ENCODE measurements at places on chromosomes 12 and 14.
A peak's percentile ranks its signal among the peaks of the same experiment; 100 is the strongest.

DNA sequence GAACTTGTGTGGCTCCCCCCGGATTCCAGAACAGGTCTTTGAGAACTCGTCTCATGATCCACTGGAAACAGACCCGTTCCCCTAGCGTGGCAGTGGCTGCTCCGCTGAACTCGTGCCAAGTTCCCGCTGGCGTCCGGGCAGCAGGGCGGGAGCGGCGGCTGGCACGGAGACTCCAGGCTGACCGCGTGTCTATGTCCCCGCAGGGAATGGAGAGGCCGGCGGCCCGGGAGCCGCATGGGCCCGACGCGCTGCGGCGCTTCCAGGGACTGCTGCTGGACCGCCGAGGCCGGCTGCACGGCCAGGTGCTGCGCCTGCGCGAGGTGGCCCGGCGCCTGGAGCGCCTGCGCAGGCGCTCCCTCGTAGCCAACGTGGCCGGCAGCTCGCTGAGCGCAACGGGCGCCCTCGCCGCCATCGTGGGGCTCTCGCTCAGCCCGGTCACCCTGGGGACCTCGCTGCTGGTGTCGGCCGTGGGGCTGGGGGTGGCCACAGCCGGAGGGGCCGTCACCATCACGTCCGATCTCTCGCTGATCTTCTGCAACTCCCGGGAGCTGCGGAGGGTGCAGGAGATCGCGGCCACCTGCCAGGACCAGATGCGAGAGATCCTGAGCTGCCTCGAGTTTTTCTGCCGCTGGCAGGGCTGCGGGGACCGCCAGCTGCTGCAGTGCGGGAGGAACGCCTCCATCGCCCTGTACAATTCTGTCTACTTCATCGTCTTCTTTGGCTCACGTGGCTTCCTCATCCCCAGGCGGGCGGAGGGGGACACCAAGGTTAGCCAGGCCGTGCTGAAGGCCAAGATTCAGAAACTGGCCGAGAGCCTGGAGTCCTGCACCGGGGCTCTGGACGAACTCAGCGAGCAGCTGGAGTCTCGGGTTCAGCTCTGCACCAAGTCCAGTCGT lies 1.5 kb downstream of the APOLD1 start:
- DNase-seq = peak; percentile 91

GRCh38 chr14:95815226-95815690 lies 61.4 kb upstream of the TUNAR start:
- no peak for DNase-seq

GRCh38 chr12:28180786-28181185 lies 9.5 kb upstream of the CCDC91 start:
- no peak for DNase-seq

DNA sequence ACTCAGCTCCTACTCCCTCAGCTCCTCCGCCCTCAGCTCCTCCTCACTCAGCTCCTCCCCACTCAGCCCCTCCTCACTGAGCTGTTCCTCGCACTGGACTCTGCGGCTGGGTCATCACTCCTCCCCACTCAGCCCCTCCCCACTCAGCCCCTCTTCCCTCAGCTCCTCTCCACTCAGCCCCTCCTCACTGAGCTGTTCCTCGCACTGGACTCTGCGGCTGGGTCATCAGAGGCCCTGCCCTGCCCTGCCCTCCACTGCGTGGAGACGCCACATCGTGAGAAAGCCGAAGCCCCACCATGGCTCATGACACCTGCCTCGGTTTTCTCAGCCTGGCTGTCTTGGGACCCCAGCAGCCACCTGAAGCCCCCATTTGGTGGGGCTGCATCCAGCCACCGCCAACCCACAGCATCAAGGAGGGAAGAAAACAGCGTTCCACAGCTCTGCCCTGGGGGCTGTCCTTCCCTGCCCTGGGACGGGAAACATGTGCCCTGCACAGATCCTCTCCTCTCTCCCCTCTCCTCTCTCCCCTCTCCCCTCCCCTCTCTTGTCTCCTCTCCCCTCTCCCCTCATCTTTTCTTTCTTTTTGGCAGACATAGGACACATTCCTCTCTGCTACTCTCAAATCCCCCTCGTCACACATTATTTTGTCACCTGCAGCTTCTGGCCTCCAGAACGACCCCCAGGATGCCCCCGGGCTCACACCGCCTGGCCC lies 17.7 kb downstream of the NOC4L start:
- DNase-seq = no peak

- DNase-seq = no peak
These were observed 55.2 kb downstream of the FOS start for GRCh38 chr14:75333606-75334548.

- DNase-seq = no peak
These were observed 617.3 kb downstream of the RPL10L start for GRCh38 chr14:46034305-46034704.

DNA sequence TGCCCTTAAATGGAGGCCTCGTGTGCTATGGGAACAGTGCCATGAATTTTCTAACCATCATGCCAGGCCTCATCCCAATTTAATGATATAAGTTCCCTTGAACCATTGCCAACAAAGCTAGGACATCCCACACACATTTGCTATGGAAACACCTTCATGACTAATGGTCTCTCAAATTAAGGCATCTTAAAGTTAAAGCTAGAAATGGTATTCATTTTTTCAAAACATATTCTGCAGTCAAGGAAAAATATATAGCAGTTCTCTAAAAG lies 117.3 kb downstream of the BTG1 start:
- no peak for DNase-seq

DNA sequence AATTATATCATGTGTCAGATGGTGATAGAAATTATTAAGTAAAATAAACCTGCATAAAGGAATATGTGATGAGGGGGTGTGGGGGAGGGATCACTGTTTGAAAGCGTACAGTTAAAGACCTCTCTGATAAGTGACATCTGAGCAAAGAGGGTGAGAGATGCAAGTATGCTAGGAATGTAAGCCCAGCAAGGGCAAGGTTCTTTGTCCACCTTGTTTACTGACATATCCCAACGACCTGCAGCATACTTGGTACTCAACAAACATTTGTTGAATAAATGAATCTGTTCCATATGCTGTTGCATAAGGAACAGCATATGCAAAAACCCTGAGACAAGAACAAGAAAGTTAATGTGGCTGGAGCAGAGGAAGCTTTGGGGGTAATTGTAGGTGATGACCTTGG lies 12.0 kb upstream of the MDM1 start:
- no peak for DNase-seq

- no peak for DNase-seq
These were observed 151.9 kb upstream of the NRXN3 start for GRCh38 chr14:78018283-78018682.

DNA sequence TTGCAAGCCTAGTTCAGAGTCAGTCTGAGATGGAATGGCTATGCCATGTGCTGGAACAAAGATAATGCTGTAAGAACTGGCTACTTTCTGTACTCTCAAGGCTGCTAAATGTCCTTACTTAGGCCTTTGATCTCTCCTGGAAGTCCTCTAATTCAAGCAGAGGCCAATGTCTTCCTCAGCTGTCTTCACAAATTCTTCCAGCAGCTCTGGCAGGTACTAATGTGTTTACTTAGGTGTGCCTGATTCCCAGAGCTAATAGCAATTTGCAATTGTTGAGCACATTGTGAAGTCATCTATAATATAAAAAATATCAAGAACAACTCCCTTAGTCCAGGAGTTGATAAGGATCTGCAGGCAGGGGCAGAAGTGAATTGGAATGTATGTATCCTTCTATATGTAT lies 3.8 kb upstream of the MYF5 start:
- no peak for DNase-seq

DNA sequence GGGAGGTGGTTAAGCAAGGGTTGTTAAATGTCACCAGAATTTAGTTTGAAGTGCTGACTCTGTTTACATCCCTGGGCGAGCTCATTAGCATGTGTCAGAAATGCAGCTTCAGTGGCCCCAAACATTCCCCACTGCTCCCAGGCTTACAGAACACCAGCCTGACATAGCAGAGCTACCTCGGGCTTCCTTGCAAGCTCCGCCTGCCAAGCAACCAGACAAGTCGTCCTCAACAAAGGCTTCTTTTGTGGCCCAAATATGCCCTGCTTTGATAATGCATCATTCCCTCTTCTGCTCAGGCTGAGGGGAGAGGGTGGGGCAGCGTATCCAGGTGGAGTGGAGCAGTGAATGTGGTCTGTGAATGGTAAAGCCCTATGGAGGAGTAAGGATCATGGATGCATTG lies 28.0 kb downstream of the ERH start:
- DNase-seq = no peak

DNA sequence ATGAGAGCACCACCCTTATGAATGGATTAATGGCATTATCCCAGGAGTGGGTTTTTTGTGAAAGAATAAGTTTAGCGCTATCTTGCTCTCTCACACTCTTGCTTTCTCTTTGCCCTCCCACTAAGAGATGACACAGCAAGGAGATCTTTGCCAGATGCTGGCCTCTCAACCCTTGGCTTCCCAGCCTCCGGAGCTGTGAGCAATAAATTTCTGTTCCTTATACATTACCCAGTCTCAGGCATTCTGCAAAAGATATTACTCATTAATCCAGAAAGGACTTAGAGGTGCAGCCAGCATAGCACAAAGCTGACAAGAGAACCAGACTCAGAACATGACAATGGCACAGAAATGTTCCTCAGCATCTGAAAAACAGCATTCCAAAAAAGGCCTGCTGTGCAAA lies 190.6 kb downstream of the ITPR2 start:
- DNase-seq = no peak

- no peak for DNase-seq
These were observed 32.6 kb downstream of the SLC35F4 start for GRCh38 chr14:57833323-57833722.

- no peak for DNase-seq
These were observed 85.4 kb downstream of the KCNMB4 start for GRCh38 chr12:70451528-70451927.

GRCh38 chr14:35331605-35332516 lies 39.7 kb downstream of the PSMA6 start:
- DNase-seq = peak; percentile 93

DNA sequence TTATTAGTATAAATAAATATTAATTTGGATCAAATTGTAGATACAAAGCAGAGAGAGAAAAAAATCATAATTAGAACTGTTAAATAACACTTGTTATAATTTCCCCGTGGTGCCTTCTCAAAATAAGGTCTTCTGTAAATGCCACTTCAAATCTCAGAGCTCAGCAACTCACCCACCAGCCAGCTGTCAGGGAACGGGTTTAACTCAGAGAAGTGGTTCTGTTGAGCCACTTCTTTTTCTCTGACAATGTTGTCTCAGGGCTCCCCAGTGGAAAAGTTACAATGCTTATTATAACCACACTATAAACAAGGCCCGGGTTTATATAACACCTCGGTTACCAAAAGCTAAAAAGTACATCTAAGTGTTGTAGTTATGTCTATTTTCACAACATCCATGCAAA lies 452.6 kb downstream of the GLT1D1 start:
- DNase-seq = no peak

DNA sequence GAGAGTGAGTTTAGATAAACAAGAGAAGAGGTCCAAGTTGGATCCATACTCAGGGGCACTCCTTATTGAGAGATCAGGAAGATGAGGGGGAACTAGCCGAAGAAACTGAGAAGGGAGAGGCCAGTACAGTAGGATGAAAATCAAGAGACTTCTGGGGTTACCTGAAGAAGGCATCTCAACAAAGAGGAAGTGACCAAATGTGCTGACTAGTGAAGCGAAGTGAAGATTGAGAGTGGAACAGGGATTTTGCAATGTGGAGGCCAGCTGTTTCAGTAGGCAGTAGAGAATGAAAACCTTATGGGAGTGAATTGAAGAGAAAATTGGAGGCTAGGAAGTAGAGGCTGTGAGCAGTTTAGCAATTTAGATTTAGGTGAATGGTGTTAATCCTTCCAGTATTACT lies 153.0 kb downstream of the SYNE2 start:
- no peak for DNase-seq

DNA sequence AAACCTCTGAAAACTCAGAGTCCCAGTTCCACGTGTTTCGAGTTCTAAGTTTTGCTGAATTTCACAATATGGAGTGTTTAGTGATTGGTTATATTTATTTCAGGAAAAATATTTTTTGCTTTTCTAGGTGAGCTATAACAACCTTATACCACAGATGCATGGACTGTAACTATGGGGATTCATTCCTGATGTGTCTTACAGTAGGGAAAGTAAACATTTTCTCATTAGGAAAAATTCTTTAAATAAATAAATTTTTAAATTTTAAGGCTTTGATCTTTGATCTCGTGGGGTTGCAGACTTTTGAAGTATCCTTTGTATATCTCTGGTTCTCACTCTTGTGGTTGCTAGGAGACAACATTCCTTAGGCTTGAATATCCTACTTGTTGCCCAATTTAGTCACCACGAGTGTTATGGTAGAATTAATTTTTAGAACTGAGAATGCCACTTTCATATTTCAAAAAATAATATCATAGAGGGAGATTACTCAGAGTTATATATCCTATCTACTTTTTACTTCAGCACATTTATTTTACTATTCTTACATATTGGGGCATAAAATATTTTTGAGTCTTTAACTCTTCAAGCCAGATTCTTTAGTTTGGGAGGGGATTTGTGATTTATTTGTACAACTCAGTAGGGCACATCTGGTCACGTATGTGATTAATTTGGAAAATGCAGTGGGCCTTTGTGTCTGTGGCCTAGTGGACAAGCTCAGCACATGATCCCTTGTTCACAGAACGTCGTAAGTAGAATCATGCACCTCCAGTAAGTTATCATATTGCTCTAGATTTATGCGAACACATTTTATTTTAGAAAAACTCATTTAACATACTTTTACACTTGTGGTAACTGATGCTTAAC lies 224.0 kb downstream of the TTC6 start:
- no peak for DNase-seq

DNA sequence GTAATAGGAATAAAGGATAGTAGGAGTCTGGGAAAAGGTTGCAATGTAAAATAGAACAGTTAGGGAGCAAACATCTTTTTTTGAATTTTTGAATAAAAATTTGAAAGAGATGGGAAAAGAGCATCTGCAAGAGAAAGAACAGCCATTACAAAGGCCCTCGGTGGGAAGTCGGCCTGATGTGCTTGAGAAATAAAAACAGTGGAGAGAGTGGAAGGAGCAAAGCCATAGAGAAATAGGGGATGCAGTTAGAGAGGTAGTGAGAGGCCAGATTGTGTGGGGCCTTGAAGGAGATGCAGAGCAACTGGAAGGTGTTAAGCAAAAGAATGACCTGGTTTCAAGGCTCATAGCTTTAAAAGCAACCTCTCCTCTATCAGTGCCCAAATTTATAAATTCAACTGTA lies 409.8 kb downstream of the RERGL start:
- DNase-seq = no peak

DNA sequence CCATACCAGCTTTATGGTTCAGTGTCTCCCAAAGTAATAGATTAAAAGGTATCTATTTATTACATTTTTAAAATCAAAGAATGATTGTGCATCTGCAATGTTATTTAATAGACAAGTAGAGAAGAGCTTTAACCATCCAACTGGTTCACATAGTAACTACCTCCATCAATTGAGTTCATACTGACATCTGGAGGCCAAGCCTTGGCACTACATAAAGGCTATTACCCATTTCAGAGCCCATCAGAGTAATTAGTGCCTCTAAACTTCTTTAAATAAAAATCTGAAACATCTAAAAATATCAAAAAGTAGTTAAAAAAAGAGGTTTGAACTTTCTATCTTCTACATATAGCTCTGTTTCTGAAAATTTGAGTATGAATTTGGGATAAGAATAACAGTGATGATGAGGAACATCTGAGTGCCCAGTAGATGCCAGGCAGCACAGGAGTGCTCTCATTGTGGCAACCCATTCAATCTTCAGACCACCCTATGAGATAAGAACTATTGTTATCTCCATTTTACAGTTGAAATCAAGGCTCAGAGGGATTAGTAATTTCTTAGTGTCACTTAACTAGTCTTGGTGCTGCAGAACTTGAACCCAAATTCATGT lies 132.9 kb upstream of the DAAM1 start:
- DNase-seq = peak; percentile 75
